ENCODE measurements at places on chromosomes 3 and 15. TPM values are rescaled to one million over a fixed set of nuclear protein-coding genes. Genes with fewer than 3 reads are reported as not detected.

Gene INKA1
- 1.7 TPM for total RNA-seq

Gene DPPA2
- 0.64 TPM for total RNA-seq

Gene CADM2
- 0.21 TPM for total RNA-seq

Gene GNB4
- 11.9 TPM for total RNA-seq

Gene CCRL2
- not detected for total RNA-seq

Gene ADAMTS17
- total RNA-seq = 6.0 TPM

Gene JAGN1
- 37.3 TPM for total RNA-seq

Gene RBM15B
- 29.4 TPM for total RNA-seq

Gene CCDC54
- total RNA-seq = not detected

Gene C3orf85
- total RNA-seq = not detected

Gene DAZL
- total RNA-seq = not detected

Gene PDIA5
- 7.5 TPM for total RNA-seq

Gene ANAPC13
- total RNA-seq = 57.3 TPM

Gene CFAP161
- 0.08 TPM for total RNA-seq

Gene HTR3E
- total RNA-seq = not detected

Gene CDHR4
- total RNA-seq = 0.26 TPM

Gene ZNF860
- 3.6 TPM for total RNA-seq

Gene CHL1
- total RNA-seq = 0.13 TPM

Gene ROBO1
- 75.4 TPM for total RNA-seq

Gene STAC
- 7.3 TPM for total RNA-seq

Gene SPTSSB
- total RNA-seq = not detected

Gene MAP6D1
- 1.0 TPM for total RNA-seq

Gene GPR87
- not detected for total RNA-seq

Gene SKOR1
- total RNA-seq = 1.1 TPM

Gene PLA2G4F
- not detected for total RNA-seq

Gene CRYGS
- total RNA-seq = 0.40 TPM

Gene WNT5A
- total RNA-seq = 31.9 TPM

Gene FBXO40
- not detected for total RNA-seq

Gene SCAANT1
- total RNA-seq = 5.6 TPM

Gene CPEB1
- 1.7 TPM for total RNA-seq

Gene GHSR
- total RNA-seq = not detected

Gene KCNAB1
- total RNA-seq = 0.41 TPM

Gene GP9
- not detected for total RNA-seq

Gene SERINC4
- 0.08 TPM for total RNA-seq

Gene NMNAT3
- total RNA-seq = 0.15 TPM

Gene ACSBG1
- total RNA-seq = not detected

Gene MEX3B
- total RNA-seq = 1.3 TPM

Gene IL5RA
- total RNA-seq = not detected

Data from A375 (cell line).